ENCODE measurements at places on chromosomes 6 and 20. TPM values are rescaled to one million over a fixed set of nuclear protein-coding genes. Genes with fewer than 3 reads are reported as not detected.

DNA sequence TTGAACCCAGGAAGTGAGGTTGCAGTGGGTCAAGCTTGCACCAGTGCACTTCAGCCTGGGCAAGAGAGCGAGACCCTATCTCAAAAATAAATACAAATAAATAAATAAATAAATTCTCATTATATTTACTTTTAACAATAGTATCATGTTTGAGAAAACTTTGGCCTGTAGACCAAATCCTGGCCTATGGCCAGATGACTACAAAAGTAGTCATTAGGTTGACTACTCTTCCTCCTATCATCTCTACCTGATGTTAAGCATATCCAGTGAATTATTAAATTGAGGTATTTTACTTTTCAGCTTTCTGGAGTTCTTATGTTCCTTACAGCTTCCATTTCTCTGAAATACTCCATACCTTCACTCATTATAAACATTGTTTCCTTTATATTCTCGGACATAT is 280.6 kb downstream of the LAMA2 start:
- DNase-seq: no peak

- DNase-seq: no peak
These were observed 227.0 kb downstream of the PHF3 start for GRCh38 chr6:63862486-63863198.

DNA sequence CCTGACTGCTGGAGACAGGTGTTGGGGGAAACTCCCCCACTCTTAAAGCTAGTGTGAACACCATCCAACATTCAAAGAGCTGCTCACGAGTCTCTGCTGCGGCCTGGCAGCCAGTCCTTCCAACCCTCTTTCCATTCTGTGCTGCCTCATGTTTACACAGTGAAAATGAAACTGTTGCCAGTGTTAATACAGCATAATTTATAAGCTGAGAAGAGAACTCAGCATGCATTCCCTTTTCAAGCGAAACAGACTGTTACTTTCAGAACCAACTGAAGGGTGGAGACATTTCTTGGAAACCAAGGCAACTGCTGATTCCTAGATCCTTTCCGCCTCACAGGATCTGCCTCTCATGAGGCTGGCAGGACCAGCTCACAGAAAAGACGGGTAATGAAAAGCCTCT is 533.8 kb upstream of the ID4 start:
- DNase-seq: no peak

DNA sequence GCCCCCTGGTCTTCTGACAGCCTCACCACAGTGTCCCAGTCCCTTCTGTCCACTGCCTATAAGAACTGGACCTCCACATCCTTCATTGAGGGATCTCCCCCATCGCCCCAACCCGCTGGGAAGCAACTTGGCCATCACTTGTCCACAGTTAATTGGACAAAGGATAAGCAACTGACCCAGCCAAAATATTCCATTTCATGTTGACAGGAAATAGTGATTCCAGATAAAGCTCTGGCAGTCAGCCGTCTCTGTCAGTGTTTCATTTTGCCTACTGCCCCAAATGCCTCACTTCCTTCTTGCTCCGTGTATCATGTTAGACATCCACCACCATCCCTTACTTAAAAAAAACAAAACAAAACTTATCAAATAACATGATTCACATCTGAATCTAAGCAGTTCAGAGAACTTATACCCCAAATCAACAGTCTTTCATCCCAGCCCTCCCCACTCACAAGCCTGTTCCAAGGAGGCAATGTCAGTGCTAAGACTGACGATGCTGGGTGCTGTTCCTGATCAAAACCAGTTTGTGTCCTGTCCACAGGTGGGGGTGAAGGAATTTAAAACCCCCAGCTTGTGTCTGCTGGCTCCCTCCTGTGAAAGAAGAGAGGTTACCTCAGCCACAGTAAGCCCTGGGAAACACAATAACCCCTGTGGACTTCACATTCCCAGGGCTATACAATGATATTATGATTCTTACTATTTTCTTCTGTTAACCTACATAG is 162.5 kb downstream of the WDR27 start:
- no peak for DNase-seq

GRCh38 chr20:49751397-49751736 is 37.7 kb upstream of the B4GALT5 start:
- DNase-seq: no peak

The ULBP1 gene
- 2.0 TPM for total RNA-seq

The MMP24 gene
- total RNA-seq: 5.3 TPM

DNA sequence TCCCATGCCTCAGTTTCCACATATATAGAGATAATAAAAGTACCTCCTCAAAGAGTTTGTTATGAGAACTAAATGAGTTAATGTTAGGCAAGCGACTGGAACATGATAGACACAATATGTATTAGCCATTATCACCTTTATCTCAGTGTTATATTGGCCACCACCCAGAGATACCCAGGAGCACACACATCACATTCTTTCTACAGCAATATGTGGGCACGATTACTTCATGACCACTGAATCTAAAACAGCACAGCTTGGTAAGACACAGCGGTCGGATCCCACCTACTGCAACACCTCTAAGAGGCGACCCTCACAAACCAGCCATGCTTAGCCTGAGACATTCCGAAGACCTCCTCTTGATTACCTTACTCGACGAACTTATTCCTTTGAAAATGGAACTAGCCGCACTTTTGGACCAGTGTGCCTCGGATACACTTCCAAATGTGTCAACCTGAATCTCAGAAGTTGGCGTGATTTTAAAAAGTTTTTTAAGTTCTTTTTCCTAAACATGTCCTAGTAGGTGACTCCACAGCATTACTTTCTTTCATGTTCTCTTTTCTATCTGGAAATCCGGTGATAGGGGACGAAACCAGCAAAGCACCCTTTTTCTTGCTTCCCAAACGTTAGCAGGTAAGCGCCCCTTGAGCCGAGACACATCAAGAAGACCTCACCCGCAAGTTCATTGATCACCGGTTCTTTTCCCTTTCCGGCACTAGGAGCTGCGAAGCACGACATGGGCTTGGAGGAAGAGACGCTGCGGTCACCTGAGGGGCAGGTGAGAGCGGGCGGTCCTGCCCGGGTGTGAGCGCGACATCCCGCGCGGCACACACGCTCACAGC is 923 bp downstream of the GMDS start:
- DNase-seq: no peak

DNA sequence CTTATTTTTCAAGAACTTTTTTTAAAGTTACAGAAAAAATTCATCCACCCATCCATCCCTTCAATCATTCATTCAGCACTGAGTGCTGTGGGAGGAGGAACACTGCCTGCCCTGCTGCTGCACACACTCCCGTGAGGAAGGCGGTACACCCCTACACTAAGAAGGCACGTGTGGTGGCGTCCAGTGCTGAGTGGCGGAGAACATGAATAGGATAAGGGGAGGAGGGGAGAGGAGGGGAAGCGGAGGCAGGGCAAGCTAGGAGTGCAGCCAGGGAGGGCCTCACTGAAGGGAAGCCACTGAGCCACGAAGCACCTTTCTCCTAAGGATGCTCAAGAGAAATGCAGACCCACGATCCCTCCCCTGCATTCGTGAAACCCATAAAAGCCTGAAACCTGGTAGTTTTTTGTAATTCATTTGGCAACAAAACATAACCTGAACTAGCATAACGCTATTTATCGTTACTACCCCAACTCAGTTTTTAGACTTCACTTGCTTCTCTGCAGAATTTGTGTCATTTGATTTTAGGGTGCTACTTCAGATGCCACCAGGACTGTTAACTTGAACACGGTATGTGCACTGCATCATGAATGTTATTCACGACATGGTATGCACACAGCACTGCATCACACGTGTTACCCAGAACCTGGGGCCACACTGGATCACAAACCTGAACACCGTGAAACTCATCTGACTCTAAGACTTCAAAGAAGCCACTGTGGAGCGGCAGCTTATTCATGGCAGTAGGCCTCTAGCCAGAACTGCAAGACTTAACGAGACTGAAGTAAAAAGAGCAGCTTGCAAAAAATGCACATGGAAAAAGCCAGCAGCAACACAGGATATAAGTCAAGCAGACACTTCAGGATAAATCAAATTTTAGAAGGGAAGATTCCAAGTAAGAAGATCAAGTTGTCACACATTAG is 3.5 kb downstream of the RNASET2 start:
- DNase-seq: no peak

- DNase-seq: no peak
These were observed 108.7 kb downstream of the ERMARD start for GRCh38 chr6:169859978-169860703.

DNA sequence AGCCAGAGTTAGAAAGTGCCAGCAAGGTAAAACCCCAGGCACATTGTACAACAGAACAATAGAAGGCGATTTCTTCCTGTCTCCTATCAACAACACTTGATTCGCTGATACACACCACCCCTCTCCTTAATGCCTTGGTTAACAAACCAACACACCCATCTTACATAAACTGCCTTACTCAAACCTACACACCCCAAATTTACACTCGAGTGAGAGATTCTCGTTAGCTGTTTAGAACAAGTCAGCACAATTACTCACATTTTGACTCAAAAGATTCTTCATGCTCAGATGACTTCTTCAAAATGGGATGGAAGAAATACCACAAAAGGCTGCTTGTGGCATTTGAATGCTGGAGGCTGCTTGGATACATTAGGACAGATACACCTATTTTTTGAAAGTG is 80.0 kb upstream of the FOXQ1 start:
- no peak for DNase-seq

Data from lower lobe of right lung (tissue), 2 donors.